ENCODE measurements at places on chromosomes 1 and 21.

GRCh38 chr1:160708118-160708517 lies 3.5 kb downstream of the CD48 start:
- no peak for DNase-seq

GRCh38 chr1:241695246-241696171 lies 43.4 kb downstream of the WDR64 start:
- DNase-seq: no peak

- DNase-seq: peak; percentile 18
Measured at GRCh38 chr1:152048416-152049009, 11.7 kb upstream of the S100A11 start.

DNA sequence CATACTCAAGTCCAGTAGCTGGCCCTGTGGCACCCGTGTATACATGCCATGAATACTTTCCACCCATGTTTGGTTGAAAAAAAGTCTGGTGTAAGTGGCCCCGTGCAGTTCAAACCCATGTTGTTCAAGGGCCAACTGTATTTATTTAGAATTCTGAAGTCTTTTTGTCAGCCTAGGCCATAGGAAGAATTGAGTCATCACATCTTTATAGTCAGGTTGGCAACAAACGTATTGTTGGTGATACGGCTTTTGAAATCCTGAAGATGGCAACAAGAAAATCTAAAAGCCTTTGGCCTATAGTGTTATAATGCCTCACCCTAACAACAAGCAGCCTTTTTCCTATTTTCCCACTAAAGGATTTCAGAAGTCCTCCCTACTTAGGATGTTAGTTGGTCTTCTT lies 363.6 kb downstream of the PLPP3 start:
- no peak for DNase-seq

DNA sequence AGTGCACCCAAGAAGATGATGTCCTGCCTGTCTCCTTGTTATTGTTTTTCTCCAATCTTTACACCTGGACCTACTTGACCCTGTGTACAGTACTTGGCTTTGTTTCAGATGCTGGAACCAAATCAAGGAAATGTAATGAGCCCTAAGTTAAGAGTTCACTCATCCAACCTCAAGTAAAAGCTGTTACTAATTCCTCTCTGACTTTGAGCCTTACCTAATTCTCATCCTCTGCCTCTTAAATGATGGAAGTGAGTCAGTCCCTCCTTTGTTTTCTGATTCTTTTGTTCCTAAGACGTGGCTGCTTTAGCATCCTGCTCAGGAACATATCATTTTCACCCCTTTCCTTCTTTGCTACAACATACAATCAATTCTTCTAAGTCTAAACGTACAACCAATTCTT lies 15.3 kb upstream of the PLA2G4A start:
- DNase-seq: no peak

- DNase-seq: no peak
Measured at GRCh38 chr1:7300893-7301663, 470.0 kb upstream of the VAMP3 start.

GRCh38 chr1:6408023-6408422 lies 11.7 kb downstream of the HES2 start:
- DNase-seq: no peak
